ENCODE measurements at places on chromosomes 12 and 14. TPM values are rescaled to one million over a fixed set of nuclear protein-coding genes. Genes with fewer than 3 reads are reported as not detected.

DNA sequence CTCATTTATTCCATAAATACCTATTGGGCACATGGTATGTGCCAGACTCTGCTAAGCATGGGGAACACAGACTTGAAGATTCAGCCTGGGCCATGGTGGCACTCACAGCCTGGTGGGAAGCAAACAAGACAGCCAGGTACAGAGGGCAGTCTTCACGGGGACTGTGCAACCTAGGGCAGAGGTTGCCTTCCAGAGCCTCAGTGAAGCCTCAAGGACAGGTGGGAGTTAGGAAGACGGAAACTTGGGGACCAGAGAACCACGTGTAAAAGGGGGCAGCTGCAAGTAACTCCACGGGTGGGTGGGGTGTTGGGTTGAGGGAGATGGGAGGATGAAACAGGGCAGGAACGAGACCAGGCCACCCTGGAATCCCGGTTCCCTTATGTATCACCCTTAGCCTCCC is 980 bp upstream of the LTBR start:
- H3K4me1 ChIP-seq: peaks cover 28% of the 10 kb centered on the region
- peaks cover 8% of the 10 kb centered on the region for H3K36me3 ChIP-seq
- peak overlapping the region; percentile 92 for H3K27ac ChIP-seq
- H3K4me3 ChIP-seq: peak overlapping the region; percentile 92
- H3K27me3 ChIP-seq: no peaks in the 10 kb centered on the region
- DNase-seq: no peak

- no peaks in the 10 kb centered on the region for H3K27me3 ChIP-seq
- H3K27ac ChIP-seq: peak overlapping the region; percentile 7
- H3K36me3 ChIP-seq: no peaks in the 10 kb centered on the region
- H3K4me1 ChIP-seq: peaks cover 29% of the 10 kb centered on the region
Measured at GRCh38 chr12:48972213-48972951, 847 bp upstream of the WNT10B start.

The SLC38A4 gene
- 16.0 TPM for total RNA-seq

The RAD9B gene
- total RNA-seq: 3.8 TPM
